ENCODE measurements at places on chromosomes 11 and 22.
A peak's percentile ranks its signal among the peaks of the same experiment; 100 is the strongest.

DNA sequence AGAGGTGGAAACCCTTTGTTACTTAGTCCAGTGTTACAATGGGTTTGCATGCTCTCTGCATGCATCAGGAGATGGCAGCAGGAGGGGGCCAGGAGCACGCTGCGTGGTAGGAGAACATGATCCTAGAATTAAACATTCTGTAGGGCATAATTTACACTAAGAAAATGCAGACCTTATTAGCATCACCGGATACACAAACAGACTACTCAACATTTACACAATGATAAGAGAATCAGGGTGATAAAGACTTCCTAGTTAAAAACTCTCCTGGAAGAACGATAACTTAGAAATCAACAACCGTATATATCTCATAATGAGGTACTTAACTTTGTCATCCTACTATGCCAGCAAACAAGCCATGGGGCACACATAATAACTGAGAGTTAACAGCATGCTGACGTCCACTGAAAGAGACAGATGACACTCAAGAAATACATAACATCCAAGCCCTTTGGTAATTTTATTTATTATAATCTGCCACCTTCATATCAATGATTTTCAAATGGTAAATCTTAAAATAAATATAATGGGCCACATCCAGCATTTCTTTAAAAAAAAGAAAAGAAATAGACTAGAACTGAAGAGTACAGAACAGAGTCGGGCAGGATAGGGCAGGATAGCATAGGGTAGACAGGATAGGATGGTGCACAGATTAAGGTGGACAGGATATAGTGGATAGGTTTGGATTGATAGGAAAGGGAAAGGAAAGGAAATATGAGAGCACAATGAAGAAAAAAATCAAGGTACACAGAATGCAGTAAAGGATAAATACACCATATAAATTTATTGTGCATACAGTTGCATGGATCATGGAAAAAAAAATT lies 27.5 kb downstream of the CADM1 start:
- no peak for DNase-seq

DNA sequence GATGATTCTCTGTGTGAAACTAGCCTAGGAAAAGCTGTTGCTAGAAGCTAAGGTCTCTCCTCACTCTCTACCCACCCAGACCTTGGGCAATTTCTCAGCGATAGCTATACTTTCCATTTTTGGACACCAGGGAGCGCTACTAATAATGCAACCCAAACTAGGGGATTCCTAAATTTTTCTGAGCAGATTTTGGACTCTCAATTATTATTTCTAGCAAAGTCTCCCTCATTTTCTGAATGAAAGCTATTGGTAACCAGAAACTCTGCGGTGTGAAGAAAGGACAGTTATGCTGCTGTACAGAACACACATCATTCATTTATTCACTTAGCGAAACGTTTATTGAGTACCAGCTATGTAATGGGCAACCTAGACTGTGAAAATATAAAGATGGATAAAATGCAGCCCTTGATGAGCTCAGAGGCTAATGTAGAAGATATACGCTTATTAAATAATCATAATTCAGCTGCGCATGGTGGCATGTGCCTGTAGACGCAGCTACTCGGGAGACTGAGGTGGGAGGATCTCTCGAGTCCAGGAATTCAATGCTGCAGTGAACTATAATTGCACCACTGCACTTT lies 6.1 kb upstream of the STIM1 start:
- DNase-seq: peak; percentile 39

GRCh38 chr11:34637303-34637702 lies 16.4 kb downstream of the EHF start:
- no peak for DNase-seq

GRCh38 chr11:122207505-122207904 lies 91.5 kb upstream of the BLID start:
- peak; percentile 63 for DNase-seq

DNA sequence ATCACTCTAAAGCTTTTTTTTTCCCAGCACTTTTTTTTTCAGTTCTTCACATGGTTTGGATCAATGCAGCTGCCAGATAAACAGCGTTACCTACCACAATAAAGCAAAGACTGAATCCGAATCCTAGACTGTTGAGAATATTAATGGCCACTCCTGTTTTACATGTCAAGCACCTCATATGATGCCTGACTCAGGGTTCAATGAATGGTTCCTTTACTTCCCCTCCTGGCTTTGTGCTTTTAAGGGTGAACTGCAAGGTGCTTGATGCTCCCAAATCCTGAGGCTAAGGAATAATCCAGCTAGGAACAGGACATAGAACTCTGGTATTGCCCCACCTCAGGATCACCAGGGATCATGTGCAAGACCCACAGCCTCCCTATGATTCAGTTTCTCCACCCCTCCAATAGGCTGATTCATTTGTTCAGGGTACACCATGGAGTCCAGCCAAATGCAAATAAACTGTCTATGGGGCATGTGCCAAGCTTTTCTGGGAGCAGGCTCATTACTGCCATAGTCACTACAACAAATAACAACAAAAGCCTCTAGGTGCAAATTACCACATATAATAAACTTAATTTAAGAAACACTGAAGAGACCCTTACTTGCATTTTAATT lies 104.3 kb downstream of the GAB2 start:
- peak; percentile 50 for DNase-seq

- peak; percentile 30 for DNase-seq
Measured at GRCh38 chr11:23313001-23313400, 452.7 kb upstream of the CCDC179 start.

GRCh38 chr11:8327761-8328192 lies 64.1 kb upstream of the LMO1 start:
- DNase-seq: no peak

DNA sequence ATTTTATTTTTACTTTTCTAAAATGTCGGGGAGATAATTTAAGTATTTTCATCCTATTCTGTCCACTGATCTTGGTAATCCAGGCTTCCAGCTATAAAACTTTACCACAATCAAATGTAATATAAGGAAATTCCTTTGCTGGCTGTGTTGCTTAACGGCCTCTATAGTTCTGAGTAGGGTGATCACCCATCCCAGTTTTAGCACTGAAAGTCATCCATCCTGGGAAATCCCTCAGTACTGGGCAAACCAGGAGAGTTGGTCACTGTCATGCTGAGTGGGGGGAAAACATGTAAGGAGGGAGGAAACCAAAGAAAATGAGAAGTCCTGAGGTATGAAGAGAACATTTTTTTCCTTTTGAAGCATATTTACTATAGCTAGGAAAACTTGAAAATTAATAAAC lies 12.8 kb upstream of the BACE1-AS start:
- DNase-seq: no peak

DNA sequence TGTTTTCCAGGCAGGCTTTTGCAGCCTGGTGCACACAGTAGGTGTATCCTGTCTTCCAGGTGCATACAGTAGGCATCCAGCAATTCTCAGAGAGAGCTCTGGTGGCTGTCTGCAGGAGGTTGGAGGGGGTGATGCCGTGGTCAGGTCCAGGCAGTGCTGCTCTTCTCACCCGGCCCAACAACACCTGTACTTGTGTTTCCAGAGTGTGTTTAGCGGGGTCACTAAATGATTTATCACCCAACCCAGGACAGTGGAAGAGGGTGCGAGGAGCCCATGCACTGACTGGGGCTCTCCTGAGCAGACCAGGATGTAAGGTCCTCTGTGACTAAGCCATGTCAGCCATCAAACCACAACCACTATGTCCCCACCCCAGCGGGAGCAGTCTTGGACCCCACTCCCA lies 18.6 kb upstream of the FGF3 start:
- no peak for DNase-seq

- no peak for DNase-seq
Measured at GRCh38 chr11:119158467-119158866, 9.6 kb downstream of the ABCG4 start.

Measured in fibroblast of skin of abdomen (primary cell).